Caco-2 (cell line): ENCODE measurements at places on chromosomes 5 and 9. TPM values are rescaled to one million over a fixed set of nuclear protein-coding genes. Genes with fewer than 3 reads are reported as not detected.

The FAM221B gene
- total RNA-seq: not detected in 2 replicates

DNA sequence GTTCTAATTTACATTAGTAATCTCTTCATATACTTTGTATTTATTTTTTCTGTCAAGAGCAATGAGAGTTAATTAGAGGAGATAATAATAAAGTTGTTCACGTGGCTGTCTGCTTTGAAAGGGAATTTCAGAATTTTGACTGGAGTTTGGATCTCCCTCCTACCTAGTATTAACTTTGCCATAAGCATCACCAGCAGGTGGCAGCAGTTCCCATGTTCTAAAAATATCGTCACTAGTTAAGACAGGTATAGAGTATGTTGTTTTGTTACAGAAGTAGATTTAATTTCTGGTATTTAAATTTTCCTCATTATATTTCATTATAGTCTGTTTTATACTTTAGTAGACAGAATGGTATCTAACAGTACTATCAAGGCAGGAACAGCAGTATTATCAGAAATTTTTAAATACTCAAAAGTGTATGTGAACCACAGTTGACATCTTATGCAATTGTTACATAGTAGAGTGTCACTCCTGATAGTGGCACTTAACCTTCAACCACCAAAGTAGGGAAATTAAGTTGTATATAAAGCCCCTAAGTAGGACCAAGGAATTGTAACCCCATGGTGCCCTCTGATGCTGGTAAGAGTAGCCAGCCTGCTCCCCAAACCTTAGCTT lies 20.4 kb downstream of the GNPDA1 start:
- peak; percentile 72 for DNase-seq

The GPRIN1 gene
- total RNA-seq: 3.9 and 5.2 TPM in 2 replicates

DNA sequence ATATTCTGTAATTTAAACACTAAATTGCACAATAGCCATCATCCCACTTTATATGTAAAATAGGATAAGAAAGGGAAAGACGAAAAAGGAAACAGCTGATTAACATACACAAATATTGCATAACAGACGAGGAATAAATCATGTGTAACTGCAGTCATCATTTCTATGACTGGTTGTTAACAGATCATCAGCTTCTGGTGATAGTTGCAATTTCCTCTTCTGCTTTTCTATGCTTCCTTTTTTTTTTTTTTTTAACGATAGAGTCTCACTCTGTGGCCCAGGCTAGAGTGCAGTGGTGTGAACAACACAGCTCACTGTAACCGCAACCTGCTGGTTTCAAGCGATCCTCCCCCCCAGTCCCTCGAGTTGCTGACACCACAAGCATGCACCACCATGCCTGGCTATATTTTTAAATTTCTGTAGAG lies 22.5 kb upstream of the JAKMIP2 start:
- DNase-seq: no peak
